Frontal cortex (tissue), 4 donors: ENCODE measurements at places on chromosomes 7 and 10.

GRCh38 chr7:106312099-106312871 is 27.5 kb upstream of the NAMPT start:
- DNase-seq = no peak

- DNase-seq = no peak
These were observed 2.6 kb downstream of the SCART1 start for GRCh38 chr10:133456041-133456951.

DNA sequence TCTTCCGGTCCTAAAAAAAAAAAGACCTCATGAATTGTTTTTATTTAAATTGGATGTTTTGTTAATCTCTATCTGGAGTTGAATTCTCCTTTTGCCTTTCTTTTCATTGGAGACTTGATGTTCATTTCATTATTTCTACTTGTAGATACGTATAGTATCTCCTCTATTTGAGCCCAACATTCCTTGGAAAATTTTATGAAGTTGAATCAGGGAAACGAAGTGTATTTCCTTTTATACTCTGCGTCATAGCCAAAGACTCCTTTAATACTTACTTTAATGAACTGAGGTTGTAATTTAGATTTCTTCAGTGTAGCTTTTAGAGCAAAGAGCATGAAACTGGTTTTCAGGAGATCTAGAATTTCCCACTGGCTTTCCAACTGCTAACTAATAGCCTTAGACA is 132.4 kb downstream of the KIAA1217 start:
- DNase-seq = no peak

DNA sequence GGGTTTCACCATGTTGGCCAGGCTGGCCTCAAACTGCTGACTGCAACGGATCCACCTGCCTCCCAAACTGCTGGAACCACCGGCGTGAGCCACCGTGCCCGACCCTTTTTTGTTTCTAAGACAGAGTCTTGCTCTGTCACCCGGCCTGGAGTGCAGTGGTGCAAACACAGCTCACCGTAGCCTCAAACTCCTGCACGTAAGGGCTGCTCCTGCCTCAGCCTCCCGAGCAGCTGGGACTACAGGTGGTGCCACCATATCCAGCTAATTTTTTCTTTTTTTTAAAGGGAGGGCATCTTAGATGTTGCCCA is 36.4 kb downstream of the ADAP1 start:
- DNase-seq = no peak

DNA sequence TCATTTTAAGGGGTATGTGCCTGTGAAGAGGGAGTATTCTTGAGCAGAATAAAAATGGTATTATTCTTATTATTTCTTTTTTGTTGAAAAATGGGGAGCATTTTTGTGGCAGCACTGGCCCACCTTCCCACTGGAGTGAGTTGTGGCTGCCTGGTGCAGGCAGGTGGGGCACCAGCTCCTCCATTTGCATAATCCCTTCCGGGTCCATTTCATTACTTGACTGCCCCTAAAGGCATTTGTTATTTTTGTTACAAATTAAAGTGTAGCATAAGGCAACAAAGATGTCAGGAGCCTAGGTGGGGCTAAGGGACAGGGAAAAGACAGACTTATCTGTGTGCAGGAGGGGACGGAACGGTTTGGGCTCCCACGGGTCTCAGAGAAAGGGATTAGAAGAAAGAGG is 26.8 kb downstream of the GOLGA7B start:
- DNase-seq = no peak

DNA sequence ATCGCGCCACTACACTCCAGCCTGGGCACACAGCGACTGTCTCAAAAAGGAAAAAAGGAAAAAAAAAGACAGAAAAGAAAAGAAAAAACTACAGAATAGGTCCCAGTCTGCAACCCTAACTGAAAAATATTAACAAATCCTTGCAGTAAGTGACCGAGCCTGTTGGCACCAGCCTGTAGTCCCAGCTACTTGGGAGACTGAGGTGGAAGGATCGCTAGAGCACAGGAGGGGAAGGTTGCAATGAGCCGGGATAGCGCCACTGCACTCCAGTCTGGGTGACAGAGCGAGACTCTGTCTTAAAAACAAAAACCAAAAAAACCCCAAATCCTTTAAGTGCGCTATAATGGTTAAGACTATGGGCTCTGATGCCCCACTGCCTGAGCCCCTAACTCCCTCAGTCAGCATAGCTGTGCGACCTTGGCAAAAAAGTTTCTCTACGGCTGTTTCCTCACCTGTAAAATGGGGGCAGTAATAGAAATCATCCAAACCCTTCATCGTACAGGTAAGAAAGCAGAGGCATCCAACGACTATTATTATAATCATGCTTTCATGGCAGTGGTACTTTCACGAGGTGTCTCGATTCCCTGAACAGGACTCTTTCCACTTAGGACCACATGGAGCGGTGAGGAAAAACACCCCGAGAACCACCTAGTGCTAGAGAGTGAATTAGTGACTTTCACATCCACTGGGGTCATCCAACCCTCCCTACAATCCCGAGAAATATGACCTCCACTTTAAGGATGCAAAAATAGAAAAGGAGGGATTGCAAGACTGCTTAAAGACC is 755 bp downstream of the TOMM7 start:
- DNase-seq = no peak

DNA sequence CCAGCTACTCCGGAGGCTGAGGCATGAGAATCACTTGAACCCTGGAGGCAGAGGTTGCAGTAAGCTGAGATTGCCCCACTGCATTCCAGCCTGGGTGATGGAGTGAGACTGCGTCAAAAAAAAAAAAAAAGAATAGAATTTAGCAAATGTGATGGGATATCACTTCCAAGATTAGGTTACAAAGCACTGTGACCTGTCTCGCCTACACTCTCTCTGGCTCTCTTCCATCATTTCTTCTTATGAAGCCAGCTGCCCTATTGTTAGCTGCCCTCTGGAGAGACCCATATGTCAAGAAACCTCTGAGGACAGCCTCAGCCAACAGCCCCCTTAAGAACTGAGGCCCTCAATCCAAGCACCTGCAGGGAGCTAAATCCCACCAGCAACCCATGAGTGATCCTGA is 28.2 kb downstream of the ARHGAP21 start:
- no peak for DNase-seq

GRCh38 chr7:158585721-158586498 is 1.7 kb downstream of the PTPRN2 start:
- no peak for DNase-seq

- no peak for DNase-seq
These were observed 202.1 kb downstream of the ATRNL1 start for GRCh38 chr10:115295213-115295805.

GRCh38 chr7:2754912-2755311 is 66.9 kb downstream of the AMZ1 start:
- DNase-seq = no peak

DNA sequence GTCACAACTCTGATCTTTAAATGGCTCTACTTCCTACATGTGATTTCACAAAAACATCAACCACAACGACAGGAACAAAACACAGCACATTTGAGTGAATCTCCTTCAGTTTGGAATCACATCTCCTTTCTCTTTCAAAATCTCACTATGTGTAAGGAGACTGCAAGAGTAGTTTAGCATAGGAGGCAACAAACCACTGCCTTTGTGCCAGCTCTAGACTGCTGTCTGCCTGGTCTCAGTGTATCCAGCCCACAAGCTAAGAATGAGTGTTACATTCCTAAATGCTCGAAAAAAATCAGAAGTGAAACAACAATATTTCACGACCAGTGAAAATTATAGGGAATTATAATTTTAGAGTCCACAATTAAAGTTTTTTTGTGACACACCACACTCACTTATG is 217.0 kb upstream of the STEAP4 start:
- no peak for DNase-seq

- no peak for DNase-seq
These were observed 7.6 kb upstream of the SUPV3L1 start for GRCh38 chr10:69172241-69172982.

DNA sequence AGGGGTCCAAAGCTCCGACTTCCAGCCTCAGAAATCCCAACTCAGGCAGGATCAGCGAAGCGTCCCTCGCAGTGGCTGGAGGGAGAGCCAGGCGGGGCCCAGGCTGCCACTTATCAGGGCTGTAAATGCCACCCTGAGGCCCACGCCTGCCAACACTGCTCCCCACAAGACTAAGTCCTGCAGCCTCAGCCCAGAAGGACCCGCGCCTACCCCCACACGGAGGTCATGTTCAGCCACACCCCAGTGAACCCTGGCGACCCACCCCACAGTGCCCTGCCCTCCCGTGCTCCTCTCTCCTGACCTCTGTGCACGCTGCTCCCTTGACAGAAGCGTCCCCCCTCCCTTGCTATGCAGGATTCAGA is 3.2 kb downstream of the PSMG3 start:
- DNase-seq = no peak

- DNase-seq = peak; percentile 14
These were observed 33.9 kb downstream of the PPIF start for GRCh38 chr10:79380946-79381721.

GRCh38 chr10:131812736-131813604 is 87.8 kb upstream of the PPP2R2D start:
- no peak for DNase-seq

- DNase-seq = no peak
These were observed 10.5 kb upstream of the SRPK2 start for GRCh38 chr7:105399043-105399725.

DNA sequence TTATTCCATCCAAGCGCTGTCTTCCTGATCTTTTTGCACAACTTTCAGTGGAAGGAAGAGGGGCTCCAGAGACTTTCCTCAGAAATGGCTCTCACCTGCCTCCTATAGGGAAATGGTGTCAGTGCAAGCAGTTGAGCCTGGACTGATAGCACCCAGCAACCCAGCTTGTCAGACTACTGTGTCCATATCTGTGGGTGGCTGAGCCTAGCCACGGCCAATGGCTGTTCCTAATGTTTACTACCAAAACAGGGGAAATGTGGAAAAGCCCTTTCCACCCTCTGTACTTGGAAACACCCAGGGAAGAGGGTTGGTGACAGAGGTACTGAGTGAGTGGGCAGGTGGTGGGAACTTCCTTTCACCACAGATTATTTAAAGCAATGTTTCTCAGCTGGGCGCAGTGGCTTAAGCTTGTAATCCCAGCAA is 4.3 kb upstream of the YKT6 start:
- peak; percentile 47 for DNase-seq
